ENCODE measurements at places on chromosomes 2 and 18.

- no peak overlapping the region for H3K27ac ChIP-seq
- H3K4me3 ChIP-seq, result no peak overlapping the region
- no peaks in the 10 kb centered on the region for H3K36me3 ChIP-seq
- H3K4me1 ChIP-seq, result no peaks in the 10 kb centered on the region
- no peak for DNase-seq
- no peaks in the 10 kb centered on the region for H3K27me3 ChIP-seq
Observed at GRCh38 chr2:29259221-29259620, 144.0 kb downstream of the CLIP4 start.

GRCh38 chr2:55452879-55453278, 33.2 kb upstream of the CCDC88A start:
- no peaks in the 10 kb centered on the region for H3K4me1 ChIP-seq
- H3K4me3 ChIP-seq, result no peak overlapping the region
- no peaks in the 10 kb centered on the region for H3K27me3 ChIP-seq
- H3K36me3 ChIP-seq, result no peaks in the 10 kb centered on the region
- DNase-seq, result no peak
- H3K27ac ChIP-seq, result no peak overlapping the region

DNA sequence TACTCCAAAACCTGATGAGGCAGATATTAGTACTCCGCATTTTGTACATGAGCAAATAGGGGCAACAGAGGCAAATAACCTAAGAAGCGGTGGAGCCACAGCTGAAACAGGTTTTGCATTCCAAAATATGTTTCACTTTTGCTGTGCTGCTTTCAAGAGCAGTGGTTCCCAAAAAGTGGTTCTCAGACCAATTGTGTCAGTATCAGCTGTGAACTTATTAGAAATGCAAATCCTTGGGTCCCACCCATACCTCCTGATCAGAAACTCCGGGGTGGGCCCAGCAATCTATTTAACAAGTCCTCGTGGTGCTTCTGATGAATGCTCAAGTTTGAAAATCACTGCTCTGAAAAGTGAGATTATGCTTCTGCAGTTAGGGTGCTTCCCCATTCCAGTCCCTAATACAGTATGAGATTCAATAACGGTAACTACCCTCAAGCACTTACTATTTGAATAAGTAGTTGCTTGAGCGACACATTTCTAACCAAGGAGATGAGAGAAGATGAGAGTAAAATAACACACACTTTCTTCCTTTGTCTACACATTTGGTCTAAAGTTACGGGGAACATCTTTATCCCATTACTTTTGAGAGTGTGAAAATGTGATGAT, 17.8 kb upstream of the TCF4 start:
- no peaks in the 10 kb centered on the region for H3K36me3 ChIP-seq
- H3K27me3 ChIP-seq, result no peaks in the 10 kb centered on the region
- DNase-seq, result no peak
- no peaks in the 10 kb centered on the region for H3K4me1 ChIP-seq
- H3K27ac ChIP-seq, result no peak overlapping the region

DNA sequence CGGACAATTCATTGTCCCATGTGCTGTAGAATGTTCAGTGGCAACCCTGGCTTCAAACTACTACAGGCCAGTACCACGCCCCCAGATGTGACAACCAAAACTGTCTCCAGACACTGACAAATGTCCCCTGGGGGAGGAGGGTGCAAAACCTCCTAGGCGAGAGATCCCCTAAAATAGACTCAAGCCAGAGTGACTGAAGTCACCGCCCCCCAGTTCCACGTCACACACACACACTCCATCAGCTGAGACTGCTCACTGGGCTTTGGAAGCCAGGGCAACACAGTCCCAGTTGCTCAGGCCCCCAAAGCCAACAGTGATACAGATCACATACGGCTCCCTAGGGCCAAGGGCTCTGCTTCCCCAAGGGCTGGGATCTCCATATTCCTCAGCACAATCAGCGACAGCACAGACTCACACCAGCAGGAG, 19.1 kb downstream of the HDAC4 start:
- H3K27ac ChIP-seq, result no peak overlapping the region
- H3K36me3 ChIP-seq, result no peaks in the 10 kb centered on the region
- H3K4me1 ChIP-seq, result no peaks in the 10 kb centered on the region
- DNase-seq, result no peak

- no peaks in the 10 kb centered on the region for H3K27me3 ChIP-seq
- no peaks in the 10 kb centered on the region for H3K4me1 ChIP-seq
- DNase-seq, result no peak
- H3K27ac ChIP-seq, result no peak overlapping the region
- H3K4me3 ChIP-seq, result no peak overlapping the region
Observed at GRCh38 chr2:39283561-39283960, 39.8 kb upstream of the CDKL4 start.

DNA sequence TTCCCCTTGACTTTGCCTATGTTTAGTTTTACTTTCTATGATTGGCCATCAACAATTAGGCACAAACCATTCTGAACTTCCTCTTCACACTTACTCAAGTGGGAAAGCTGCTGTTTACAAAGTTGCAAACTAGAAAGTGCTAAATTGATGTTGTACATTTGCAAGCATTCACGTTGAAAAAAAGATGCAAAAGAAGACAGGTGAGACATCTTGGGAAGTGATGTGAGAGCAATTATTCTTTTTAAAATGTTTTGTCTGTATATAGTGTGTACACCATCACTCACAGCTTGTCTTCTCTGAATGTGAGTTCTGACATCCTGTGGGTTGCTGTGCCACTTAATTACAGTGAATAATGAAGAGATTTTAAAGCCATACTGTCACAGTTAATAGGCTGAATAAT, 874.1 kb upstream of the LRATD1 start:
- H3K27ac ChIP-seq, result no peak overlapping the region
- H3K36me3 ChIP-seq, result no peaks in the 10 kb centered on the region
- DNase-seq, result no peak
- no peaks in the 10 kb centered on the region for H3K4me1 ChIP-seq
- no peaks in the 10 kb centered on the region for H3K27me3 ChIP-seq

DNA sequence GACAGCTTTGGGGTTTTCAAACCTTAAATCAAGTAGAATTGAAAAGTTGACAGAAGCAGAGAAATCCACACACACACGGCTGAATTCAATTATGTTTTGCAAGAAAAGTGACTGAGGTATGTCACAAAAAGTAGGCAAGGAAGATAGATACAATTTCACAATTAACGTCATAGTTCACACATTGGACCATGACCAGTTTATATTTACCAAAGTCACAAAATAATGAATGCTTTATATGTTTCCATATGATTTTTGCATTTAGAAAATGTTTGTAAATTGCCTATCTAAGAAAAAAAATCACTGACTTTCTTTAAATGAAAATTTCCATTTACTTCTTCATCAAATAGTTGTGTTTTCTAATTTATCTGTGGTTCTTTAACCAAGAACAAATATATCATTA, 29.4 kb upstream of the ZNF516 start:
- no peak overlapping the region for H3K27ac ChIP-seq
- no peak overlapping the region for H3K4me3 ChIP-seq
- no peaks in the 10 kb centered on the region for H3K36me3 ChIP-seq

- no peak for DNase-seq
- no peaks in the 10 kb centered on the region for H3K4me1 ChIP-seq
- no peaks in the 10 kb centered on the region for H3K36me3 ChIP-seq
- H3K4me3 ChIP-seq, result no peak overlapping the region
- H3K27me3 ChIP-seq, result no peaks in the 10 kb centered on the region
Observed at GRCh38 chr2:23709311-23709710, 217.6 kb downstream of the ATAD2B start.

- no peaks in the 10 kb centered on the region for H3K4me1 ChIP-seq
- no peak overlapping the region for H3K27ac ChIP-seq
- DNase-seq, result no peak
- H3K36me3 ChIP-seq, result no peaks in the 10 kb centered on the region
Observed at GRCh38 chr2:70887208-70887549, 48.5 kb upstream of the ATP6V1B1 start.

- no peak overlapping the region for H3K27ac ChIP-seq
- no peak overlapping the region for H3K4me3 ChIP-seq
- no peak for DNase-seq
- no peaks in the 10 kb centered on the region for H3K4me1 ChIP-seq
- H3K27me3 ChIP-seq, result 0 out of 2 replicates have a peak, but pooled peaks cover 4% of the 10 kb centered on the region
- no peaks in the 10 kb centered on the region for H3K36me3 ChIP-seq
Observed at GRCh38 chr2:238589591-238590460, 163.1 kb downstream of the ASB1 start.

- no peaks in the 10 kb centered on the region for H3K36me3 ChIP-seq
- no peak overlapping the region for H3K4me3 ChIP-seq
- no peaks in the 10 kb centered on the region for H3K27me3 ChIP-seq
- no peak overlapping the region for H3K27ac ChIP-seq
Observed at GRCh38 chr2:198701481-198701880, 756.3 kb downstream of the SATB2 start.

- no peak for DNase-seq
- H3K27ac ChIP-seq, result no peak overlapping the region
- H3K27me3 ChIP-seq, result no peaks in the 10 kb centered on the region
- no peaks in the 10 kb centered on the region for H3K36me3 ChIP-seq
- no peak overlapping the region for H3K4me3 ChIP-seq
Observed at GRCh38 chr18:11468120-11468519, 141.3 kb upstream of the SLC35G4 start.

- no peaks in the 10 kb centered on the region for H3K36me3 ChIP-seq
- DNase-seq, result peak; percentile 24
- H3K27ac ChIP-seq, result no peak overlapping the region
- H3K4me1 ChIP-seq, result peaks cover 4% of the 10 kb centered on the region
Observed at GRCh38 chr18:53952700-53953099, 271.8 kb downstream of the MBD2 start.

GRCh38 chr18:33372442-33372841, 68.1 kb downstream of the CCDC178 start:
- DNase-seq, result no peak
- no peak overlapping the region for H3K4me3 ChIP-seq
- H3K27ac ChIP-seq, result no peak overlapping the region
- H3K27me3 ChIP-seq, result no peaks in the 10 kb centered on the region
- H3K36me3 ChIP-seq, result no peaks in the 10 kb centered on the region

DNA sequence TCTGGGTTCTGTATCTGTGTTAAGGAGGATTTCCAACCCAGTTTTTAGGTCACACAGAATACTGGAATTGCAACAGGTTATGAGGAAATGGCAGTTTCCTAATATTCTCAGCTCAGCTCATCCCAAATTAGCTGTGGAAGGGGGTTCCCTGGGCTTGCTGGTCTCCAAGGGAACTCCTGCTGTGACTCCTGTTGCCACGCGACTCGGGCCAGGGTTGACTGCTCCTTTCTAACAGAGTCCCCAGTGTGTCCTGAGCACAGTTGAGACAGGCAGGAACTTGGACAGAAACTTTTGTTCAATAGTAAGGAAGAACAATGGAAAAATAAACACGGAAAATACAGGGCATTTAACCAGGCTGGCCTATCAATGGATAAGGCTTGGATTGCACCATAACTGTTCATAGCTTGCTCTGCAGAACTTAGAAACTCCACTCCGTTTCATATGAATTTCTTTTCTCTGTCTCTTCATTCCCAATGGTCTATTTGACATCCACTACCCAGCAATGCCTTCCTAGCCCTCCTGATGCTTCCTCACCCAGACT, 3.8 kb upstream of the ROCK2 start:
- H3K4me1 ChIP-seq, result no peaks in the 10 kb centered on the region
- H3K27me3 ChIP-seq, result no peaks in the 10 kb centered on the region
- H3K36me3 ChIP-seq, result no peaks in the 10 kb centered on the region
- H3K4me3 ChIP-seq, result no peak overlapping the region

- H3K4me3 ChIP-seq, result no peak overlapping the region
- H3K36me3 ChIP-seq, result no peaks in the 10 kb centered on the region
- no peak overlapping the region for H3K27ac ChIP-seq
- DNase-seq, result no peak
- H3K27me3 ChIP-seq, result no peaks in the 10 kb centered on the region
Observed at GRCh38 chr2:9249020-9249800, 42.6 kb downstream of the ASAP2 start.

DNA sequence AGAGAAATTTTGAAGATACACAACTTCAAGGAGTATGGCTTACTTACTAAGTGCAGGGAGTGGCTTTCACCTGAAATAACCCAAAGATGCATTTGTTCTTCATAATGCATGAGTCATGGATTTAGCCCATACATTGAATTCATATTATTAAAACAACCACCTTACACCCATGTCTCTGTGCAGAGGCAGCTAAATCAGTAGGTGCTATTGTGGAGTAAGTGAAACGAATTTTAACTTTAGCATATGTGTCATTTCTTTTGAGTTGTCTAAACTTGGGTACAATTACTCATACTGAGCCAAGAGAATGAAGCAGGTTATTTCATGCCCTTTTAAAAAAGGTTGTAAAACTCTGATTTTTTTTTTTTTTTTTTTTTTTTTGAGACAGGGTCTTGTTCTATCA, 11.0 kb upstream of the ANKRD29 start:
- no peak for DNase-seq
- no peak overlapping the region for H3K4me3 ChIP-seq
- H3K27me3 ChIP-seq, result no peaks in the 10 kb centered on the region
- H3K4me1 ChIP-seq, result no peaks in the 10 kb centered on the region

GRCh38 chr2:236749346-236749745, 179.7 kb downstream of the ACKR3 start:
- H3K4me1 ChIP-seq, result no peaks in the 10 kb centered on the region
- H3K27ac ChIP-seq, result no peak overlapping the region
- no peaks in the 10 kb centered on the region for H3K27me3 ChIP-seq
- no peaks in the 10 kb centered on the region for H3K36me3 ChIP-seq
- no peak for DNase-seq

- H3K36me3 ChIP-seq, result no peaks in the 10 kb centered on the region
- no peak overlapping the region for H3K4me3 ChIP-seq
- H3K27ac ChIP-seq, result no peak overlapping the region
- no peak for DNase-seq
- H3K27me3 ChIP-seq, result no peaks in the 10 kb centered on the region
- H3K4me1 ChIP-seq, result no peaks in the 10 kb centered on the region
Observed at GRCh38 chr2:144343145-144343544, 176.8 kb downstream of the ZEB2 start.

GRCh38 chr2:233108611-233109490, 48.7 kb downstream of the INPP5D start:
- H3K27ac ChIP-seq, result no peak overlapping the region
- no peaks in the 10 kb centered on the region for H3K36me3 ChIP-seq
- H3K4me3 ChIP-seq, result no peak overlapping the region

GRCh38 chr18:56139792-56140254, 498.6 kb downstream of the TXNL1 start:
- DNase-seq, result no peak
- no peaks in the 10 kb centered on the region for H3K4me1 ChIP-seq
- no peak overlapping the region for H3K4me3 ChIP-seq
- no peaks in the 10 kb centered on the region for H3K27me3 ChIP-seq
- H3K36me3 ChIP-seq, result no peaks in the 10 kb centered on the region

DNA sequence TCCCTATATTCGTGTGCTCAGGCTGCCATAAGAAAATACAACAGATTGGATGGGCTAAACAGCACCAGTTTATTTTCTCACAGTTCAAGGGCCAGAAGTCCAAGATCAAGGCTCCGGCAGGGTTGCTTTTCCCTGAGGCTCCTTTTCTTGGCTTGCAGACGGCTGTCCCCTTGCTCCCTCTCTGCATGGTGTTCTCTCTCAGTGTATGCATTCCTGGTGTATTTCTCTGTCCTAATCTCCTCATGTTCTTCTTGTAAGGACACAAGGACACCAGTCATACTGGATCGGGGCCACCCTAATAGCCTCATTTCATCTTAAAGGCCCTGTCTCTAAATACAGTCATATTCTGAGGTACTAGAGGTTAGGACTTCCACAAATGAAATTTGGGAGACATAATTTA, 62.6 kb upstream of the SLC16A14 start:
- no peak overlapping the region for H3K27ac ChIP-seq
- no peaks in the 10 kb centered on the region for H3K36me3 ChIP-seq
- no peak overlapping the region for H3K4me3 ChIP-seq
- no peak for DNase-seq
- H3K27me3 ChIP-seq, result no peaks in the 10 kb centered on the region
